CD4-positive, alpha-beta T cell (primary cell): ENCODE measurements at places on chromosomes 1 and 21.

- DNase-seq = no peak
Observed at GRCh38 chr1:17520473-17521319, 18.8 kb upstream of the ARHGEF10L start.

DNA sequence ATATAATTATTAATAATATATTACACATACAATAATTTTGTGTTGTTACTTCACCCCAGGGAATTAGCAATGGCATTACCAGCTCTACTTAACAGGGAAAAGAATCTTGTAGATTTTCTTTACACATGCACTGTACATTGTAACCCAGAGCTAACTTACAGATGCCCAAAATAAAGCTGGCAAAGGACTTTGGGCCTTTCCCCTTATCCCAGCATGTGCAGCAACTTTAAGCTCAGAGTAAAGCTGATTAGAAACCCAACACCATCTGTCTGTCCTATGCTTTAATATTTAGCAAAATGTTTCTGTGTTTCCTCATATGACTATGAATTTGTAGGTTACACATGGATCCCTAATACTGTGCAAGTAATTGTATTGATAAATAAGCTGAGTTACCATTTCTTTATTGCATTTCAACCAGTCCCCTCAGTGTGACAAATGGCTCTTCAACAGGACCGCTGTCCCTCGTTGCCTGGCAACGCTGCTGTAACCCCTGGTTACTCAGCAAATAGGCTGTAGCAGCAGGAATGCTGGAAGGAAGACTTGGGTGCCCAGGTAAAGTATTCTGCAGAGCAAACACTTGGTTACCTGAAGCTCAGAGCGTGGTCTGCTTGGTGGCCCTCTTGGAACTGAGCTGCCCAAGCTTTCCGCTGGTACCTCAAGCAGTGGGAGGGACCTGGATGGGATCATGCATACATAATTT, at the start of gene USH2A:
USH2A (minus strand) TSS at position 628 of the 700 bp plus-strand sequence. CDS start 1,112 bp downstream, outside the sequence.
- DNase-seq = no peak

DNA sequence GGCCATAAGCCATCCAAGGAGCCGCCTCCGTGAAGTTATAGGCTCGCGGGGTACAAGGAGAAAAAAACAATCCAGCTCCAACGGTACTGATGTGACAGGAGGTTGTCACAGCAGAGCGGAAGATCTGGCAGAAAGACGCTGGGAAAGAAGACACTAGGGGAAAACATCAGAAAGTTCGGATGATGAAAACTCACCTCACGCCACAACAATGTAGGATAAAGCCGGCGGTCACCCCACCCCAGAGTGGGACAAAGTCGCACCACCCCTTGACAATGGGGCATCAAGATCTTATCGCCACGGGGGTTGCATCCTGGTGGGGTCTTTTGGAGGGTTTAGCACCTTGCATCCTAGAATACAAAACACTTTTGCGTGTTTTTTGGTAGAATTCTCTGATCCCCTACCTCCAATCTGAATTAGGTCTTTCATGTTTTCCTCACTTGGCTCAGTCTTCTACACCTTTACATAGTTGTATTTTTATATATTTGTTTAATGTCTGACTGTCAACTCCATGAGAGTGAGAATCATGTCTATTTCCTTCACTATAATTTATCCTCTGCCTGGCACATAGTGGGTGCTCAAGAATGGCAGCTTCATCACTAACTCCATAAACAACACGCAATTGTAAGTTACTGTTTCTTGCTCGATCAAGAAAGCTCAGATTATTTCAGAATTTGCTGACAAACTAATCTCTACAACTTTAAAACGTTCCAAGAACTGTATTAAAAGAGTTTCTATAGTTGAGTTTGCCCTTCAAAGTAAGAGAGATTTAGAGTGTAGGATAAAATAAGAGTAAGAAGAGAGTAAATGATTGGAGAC, 611 bp upstream of the ZSWIM5 start:
- DNase-seq = no peak

DNA sequence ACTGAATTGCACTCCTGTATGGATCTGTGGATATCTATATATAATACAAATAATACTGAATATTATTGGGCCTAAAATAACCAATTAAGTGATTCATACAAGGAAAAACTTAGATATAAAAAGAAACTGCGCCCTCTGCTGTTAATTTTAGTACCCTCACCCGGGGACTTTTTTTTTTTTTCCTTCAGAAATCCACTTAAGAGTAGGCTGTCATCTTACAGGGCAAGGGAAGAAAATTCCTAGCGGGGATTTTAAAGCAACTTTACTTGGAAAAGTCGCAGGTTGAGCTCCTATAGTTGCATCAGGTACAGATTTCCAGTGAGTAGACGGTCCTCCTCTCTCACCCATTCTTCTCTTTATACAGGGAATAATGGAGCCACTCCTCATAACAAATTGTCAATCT, 1.3 kb downstream of the NTNG1 start:
- no peak for DNase-seq

GRCh38 chr21:44263768-44264167, 2.1 kb upstream of the DNMT3L start:
- DNase-seq = no peak

GRCh38 chr1:68383092-68383491, 66.7 kb downstream of the RPE65 start:
- DNase-seq = no peak

- no peak for DNase-seq
Observed at GRCh38 chr1:42941640-42942330, 16.9 kb downstream of the SLC2A1 start.

- DNase-seq = no peak
Observed at GRCh38 chr21:23478381-23478780, 2128.9 kb downstream of the MRPL39 start.

DNA sequence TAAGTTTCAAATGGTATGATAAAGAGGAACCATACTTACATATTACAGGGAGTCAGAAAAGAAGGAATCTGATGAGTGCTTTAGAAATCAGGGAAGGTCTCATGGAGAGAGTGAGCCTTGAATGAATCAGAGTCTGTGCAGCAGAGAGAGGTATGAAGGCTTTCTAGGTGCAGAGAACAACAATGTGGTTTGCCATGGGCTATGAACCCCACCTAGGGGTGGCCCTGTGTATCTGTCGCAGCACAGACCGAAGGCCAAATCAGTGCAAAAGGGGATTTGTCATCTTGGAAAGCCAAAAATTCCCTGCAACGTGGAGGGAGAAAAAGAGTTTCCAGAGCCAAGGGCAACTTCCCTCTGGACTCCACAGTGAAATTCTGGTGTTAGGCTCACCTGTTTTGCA, 3.5 kb downstream of the PAPPA2 start:
- peak; percentile 2 for DNase-seq

GRCh38 chr1:83559129-83559840, 439.6 kb downstream of the TTLL7 start:
- no peak for DNase-seq

DNA sequence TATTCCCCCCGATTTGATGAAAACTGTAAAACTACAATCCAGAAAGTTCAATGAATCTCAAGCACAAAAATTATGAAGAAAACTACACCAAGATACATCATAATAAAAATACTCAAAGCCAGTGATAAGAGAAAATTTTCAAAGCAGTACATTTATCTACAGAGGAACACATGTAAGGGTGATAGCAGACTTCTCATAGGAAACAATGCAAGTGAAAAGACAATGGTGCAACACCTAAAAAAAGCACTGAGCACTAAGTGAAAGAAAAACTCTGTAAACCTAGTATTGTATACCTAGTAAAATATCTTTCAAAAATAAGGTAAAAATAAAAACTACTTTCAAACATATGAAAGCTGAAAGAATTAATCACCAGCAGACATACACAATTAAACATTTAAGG, 76.1 kb upstream of the IRF2BP2 start:
- DNase-seq = no peak

- DNase-seq = no peak
Observed at GRCh38 chr1:97350241-97350640, 570.6 kb downstream of the DPYD start.

- DNase-seq = no peak
Observed at GRCh38 chr1:194367121-194367520, 1180.7 kb upstream of the B3GALT2 start.

DNA sequence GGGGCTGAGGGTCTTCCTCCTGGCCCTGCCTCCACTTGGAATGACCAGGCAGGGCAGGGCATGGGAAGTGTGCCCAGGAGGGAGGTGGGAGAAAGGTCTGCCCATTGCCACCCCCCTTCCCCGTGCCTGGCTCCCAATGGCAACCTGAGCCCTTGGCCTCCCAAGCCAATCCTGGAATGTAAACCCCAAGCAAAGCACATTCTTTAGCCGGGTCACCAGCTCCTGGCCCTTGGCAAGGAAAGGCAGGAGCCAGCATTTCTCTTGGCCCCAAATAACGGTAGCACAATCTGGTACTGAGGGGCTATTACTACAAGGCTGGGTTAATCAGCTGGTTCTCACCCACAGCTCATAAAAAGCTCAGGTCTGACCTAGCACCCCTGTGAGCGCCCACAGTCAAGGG, 6.9 kb upstream of the NUAK2 start:
- no peak for DNase-seq

GRCh38 chr1:30845904-30846290, 62.7 kb downstream of the SDC3 start:
- no peak for DNase-seq

GRCh38 chr1:64624218-64624713, 120.6 kb upstream of the RAVER2 start:
- no peak for DNase-seq

- no peak for DNase-seq
Observed at GRCh38 chr1:59666106-59666505, 148.6 kb upstream of the HOOK1 start.

DNA sequence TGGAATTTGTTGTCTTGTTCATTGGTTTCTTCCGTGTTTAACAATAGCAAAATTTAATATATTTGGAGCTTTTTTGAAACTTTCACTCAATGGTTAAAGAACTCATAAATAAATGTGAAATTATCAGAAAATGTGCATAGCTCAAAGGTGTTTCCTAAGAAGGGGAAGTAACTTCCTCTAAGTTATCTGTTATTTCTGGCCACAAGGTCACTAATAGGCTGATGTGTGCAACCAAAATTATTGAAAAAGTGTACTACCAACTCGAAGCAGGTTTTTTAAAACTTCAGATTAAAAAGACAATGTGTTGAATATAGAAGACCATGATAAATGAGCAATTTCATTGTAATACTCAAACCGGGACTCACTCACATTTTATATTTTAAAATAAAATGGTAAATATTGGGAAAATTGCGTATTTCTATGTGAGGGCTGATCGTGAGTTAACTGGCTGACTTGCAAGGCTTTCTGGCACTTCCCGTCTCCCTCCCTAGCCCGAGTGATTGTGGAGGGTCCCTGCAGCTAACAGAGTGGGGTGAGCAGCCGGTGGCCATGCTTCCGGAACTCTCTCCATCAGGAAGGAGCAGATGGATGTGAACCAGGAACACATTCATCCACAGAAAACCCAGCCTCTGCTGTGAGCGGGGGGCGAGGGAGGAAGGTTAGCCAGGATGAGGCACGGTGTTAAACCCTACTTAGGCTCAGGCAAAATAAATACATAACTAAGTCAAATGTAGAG, 96.9 kb downstream of the ERG start:
- DNase-seq = no peak

GRCh38 chr1:81165963-81166362, 634.8 kb upstream of the ADGRL2 start:
- no peak for DNase-seq

GRCh38 chr1:28329395-28330153, 734 bp downstream of the MED18 start:
- DNase-seq = peak; percentile 40

GRCh38 chr1:226220473-226221189, 2.8 kb upstream of the MIXL1 start:
- no peak for DNase-seq

DNA sequence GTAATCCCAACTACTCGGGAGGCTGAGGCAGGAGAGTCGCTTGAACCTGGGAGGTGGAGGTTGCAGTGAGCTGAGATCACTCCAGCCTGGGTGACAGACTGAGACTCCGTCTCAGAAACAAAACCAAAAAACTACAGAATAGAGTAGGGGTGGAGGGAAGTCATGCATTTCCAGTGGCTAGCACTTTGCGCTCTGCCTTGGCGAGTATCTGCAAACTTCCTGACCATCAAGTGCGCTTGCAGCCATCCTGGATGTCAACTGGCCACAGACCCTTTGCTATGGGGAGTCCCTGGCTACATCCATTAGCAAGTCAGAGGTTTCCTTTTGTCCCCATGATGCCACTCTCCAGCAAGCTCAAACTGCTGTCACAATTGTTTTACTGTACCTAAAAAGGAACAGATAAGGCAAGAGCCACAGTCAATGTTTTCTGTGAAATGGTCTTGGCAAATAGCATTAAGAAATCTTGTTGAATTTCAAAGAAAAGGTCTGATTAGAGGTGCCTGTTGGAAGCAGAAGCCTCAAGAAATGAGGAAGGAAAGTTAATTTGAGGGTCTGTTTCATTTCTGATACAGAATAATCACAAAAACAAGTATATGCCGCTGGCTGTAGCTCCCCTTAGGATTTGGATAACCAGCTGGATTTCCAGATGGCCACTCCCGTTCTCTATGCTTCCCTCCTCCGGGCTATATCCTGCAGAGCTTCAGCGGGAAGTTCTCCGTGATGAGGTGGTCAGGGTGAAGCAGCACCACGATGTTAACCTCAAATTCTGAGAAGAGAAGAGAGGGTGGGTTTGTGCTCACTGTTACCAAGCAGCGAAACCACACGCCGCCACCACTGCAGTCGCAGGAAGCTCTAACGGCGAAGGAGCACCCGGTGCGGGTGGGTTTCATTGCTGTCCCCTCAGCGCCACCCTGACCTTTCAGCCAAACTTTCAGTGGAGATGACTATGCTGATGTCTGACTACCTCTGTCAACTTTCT, 42.0 kb downstream of the VPS26C start:
- peak; percentile 60 for DNase-seq

DNA sequence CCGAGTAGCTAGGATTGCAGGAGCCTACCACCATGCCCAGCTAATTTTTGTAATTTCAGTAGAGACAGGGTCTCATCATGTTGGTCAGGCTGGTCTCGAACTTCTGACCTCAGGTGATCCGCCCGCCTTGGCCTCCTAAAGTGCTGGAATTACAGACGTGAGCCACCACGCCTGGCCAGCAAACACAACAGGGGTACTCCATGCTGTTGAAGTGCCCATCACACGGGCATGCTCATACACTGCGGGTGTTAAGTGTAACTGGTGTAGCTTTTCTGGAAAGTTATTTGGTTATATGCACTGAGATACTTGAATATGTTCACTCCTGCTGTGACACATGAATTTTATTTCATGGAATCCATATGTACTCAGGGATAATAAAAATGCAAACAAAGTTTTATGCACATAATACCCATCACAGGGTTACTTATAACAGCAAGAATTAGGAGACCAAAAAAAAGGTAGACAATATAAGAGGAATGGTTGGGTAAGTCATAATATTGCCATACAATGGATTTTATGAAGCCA, 9.2 kb downstream of the SRSF4 start:
- no peak for DNase-seq

DNA sequence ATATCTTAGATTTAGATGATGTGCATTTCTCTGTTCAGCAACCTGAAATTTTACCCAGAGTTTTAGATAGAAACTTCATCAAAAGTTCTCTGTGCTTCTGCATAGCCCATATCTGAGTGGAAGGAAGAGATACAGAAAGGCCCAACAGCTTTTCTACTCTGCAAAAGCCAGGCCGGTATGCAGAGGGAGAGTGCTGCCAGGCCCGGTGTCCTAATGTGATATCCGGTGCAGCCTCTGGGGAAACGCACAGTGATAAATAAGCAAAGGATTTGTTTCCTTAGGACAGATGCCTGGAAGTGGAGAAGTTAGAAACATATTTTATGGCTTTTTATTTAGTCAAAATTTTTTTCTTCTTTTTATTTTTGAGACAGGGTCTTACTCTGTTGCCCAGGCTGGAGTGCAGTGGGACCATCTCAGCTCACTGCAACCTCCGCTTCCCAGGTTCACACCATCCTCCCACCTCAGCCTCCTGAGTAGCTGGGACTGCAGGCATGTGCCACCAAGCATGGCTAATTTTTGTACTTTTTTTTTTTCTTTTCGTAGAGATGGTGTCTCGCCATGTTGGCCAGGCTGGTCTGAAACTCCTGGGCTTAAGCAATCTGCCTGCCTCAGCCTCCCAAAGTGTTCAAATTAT, 145.8 kb downstream of the PATJ start:
- no peak for DNase-seq
